Right ventricle myocardium superior (tissue), 1 donor: ENCODE measurements at places on chromosomes 1 and 21. TPM values are rescaled to one million over a fixed set of nuclear protein-coding genes. Genes with fewer than 3 reads are reported as not detected.

GRCh38 chr1:31306278-31306677 is 9.4 kb downstream of the ZCCHC17 start:
- no peak for DNase-seq

- DNase-seq = no peak
Measured at GRCh38 chr1:36911561-36912364, 122.6 kb downstream of the GRIK3 start.

DNA sequence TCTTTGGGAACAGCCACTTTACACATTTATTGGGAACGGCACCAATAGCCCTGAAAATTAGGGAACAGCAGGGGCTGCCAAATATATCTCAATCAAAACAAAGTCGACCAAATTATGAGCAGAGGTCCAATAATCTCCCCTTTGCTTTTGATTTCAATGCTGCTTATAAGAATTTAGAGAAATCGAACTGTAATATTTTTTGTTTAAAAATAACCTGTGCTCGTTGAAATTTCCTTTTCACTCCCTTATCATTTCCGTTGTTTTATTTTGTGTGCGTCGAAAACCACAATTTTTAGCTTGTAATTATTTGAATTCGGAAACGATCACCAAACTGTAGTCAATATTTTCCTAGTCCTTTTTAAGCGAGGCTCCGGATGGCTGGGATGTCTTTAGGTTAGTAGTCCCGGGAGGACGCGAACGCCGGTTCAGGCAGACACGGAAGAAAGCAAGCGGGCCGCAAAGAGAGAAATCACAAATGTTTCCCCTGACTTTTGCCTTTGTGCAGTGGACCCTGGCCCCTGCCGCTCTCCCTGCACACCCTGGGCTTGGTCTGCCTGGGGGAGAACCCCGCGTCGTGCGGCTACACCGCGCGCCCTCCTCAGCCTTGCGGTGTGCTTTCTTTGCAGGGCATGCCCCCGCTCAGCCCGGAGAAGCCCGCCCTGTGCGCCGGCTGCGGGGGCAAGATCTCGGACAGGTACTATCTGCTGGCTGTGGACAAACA is 2.3 kb downstream of the LHX9 start:
- DNase-seq = no peak

DNA sequence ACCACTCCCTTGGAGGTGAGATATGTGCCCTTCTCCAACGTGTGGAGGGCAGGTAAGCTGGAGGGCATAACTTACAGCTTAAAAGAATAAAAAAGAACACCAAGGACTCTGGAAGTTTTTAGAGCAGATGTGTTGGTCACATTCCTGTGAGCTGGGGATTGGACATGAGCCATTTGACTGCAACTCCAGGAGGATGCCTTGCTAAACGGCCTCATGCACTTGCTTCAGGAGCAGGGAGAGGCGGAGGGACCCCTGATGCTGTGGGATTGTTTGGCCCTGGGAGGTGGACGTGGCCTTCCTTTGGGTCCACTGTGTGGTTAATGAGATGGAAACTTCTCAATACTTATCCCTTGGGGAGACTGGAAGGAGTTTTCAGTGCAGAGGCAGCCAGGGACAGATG is 185.6 kb downstream of the RHOU start:
- DNase-seq = no peak

- no peak for DNase-seq
Measured at GRCh38 chr1:186741640-186742039, 61.4 kb upstream of the PTGS2 start.

The EFNA4 gene
- total RNA-seq = 2.6 TPM
